NCI-H187 (cell line): ENCODE measurements at places on chromosomes 1 and 21.

DNA sequence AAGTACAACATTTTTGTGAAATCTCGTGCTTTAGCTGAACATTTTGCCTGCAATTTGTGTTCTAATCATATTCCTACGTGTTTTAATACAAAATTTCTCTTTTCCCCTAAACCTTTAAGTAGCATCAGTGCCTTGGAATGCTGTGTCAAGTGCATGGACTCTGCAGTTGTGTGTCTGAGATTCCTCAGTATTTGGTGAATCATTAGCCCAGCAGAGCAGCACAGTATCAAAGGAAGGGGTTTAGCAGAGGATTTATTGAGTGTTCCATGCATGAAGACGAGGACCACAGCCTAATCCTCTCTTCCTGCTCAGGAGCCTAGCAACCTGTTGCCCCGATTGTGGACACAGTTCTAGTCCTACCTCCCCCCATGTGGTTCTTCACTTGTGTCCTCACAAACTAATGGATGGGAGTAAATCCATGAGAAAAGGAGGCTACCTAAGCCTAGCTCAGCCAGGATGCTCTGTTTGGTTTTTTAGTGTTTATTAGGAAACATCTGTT, 29.3 kb upstream of the PCP4 start:
- DNase-seq, result no peak

DNA sequence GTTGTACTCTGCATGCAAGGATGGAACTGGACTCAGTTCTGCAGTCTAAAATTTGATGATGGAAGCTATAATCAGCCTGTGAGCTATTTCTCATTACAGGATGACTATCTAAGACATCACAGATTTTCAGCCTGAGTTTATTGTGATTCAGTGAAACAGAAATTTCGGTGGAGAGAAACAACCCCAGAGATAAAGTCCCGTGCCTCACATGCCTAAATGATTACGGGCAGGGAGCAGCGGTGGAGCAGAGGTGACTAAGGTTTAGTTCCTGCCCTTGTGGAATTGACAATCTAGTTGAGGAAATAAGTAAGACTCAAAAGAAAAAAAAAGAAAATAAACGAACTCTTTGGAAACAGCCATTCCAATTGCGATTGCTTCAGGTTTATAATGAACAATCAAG, 96.9 kb downstream of the GRIK3 start:
- no peak for DNase-seq

- DNase-seq, result no peak
These were observed 38.7 kb downstream of the FASLG start for GRCh38 chr1:172697534-172698002.

DNA sequence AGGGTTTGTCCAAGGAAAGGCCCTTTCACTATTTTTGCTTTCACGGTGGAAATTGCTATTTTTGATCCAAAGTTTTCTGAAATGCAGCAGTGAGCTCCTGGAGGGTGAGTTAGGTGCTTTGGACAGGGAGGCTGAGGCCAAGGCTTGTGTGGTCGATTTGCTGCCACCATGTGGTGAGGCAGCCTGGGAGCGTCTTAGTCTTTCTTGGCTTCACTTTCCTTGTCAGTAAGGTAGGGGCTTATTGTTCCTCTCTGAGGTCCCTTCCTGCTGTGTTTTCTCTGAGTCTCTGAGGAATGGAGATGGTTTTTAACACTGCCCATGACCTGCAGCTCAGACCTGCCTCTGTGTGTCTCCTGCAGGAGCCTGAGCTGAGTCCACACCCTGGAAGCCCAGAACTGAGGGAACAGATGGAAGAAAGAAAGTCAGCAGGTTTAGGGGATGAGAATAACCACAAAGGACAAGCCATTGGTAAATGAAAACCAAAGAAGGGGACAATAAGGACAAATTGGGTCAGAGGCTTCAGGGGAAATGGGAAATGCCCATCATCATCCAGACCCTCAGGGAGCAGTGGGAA, 20.1 kb upstream of the S100A10 start:
- DNase-seq, result no peak

DNA sequence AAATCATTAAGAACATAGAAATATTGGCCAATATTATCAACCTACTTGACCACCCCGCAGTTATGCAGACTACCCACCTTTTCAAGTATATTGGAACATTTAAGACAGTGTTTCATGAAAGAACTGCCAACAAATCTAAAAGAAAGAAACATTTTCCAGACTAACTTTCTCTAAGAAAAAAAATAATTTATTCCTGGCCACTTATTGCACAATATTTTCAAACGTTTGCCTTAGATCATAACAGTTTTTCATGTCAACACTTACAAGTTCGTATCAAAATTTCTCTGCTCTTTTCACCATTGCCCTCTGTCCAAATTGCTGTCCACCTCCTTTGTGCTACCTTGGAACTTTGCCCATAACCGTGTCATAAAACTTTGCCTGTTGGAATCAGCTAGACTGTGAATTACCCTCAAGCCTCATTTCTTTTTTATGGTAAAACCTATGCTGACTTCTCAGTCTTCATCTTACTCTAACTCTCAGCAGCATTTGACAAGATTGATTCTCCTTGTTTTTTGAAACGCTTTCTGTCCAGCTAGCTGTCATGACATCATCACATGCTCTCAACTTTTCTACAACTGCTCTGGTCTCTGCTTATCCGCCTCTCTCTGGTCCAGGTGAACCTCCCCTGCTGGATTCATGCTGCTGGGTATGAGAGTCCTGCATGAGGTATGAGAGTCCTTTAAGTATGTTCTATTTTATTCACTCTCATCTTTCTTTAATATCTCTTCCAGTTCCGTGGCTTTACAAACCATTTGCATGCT, 92.8 kb upstream of the CHRM3 start:
- no peak for DNase-seq

- no peak for DNase-seq
These were observed 38.5 kb upstream of the RXRG start for GRCh38 chr1:165483412-165483811.

GRCh38 chr21:33794596-33794995, 121.0 kb downstream of the ATP5PO start:
- DNase-seq, result no peak

- no peak for DNase-seq
These were observed 92.3 kb downstream of the TRIM11 start for GRCh38 chr1:228314315-228314657.

GRCh38 chr1:119797162-119797561, 14.1 kb downstream of the REG4 start:
- DNase-seq, result no peak

- DNase-seq, result no peak
These were observed 128.4 kb downstream of the S1PR1 start for GRCh38 chr1:101365186-101365585.

DNA sequence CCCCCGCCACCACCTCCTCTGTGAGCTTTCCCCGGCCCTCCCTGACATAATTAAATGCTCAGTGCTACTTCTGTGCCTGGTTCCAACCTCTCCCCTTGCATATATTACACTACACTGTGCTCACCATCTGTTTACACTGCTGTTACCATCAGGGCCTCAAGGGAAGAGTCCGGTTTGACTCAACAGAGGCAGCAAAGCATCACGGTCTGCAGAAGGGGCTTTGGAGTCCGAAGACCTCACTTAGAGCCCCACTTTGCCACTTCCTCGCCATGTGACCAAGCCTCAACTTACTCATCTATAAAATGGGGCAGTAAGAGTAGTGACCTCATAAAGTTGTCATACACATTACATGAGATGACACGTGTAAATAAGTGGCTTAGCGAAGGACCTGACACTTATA, 27.4 kb downstream of the KCNN3 start:
- DNase-seq, result no peak

DNA sequence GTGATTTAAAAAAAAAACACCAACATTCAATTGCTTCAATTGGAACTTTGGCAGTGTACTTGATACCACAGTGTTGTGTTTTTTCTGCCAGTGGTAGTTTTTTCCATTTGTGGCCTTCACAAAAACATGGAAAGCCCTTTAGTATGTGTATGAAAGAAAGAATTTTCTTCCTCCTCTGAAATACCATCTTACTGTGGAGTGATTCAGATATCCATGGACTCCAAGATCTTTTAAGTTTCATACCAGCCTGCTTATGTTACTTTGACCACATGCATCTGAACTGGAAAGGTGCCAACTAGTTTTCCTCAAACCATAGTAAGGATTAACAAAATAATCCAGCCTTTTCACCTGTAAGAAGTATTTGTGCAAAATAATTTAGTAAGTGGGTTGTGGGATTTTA, 3.4 kb downstream of the PPP2R5A start:
- DNase-seq, result no peak

DNA sequence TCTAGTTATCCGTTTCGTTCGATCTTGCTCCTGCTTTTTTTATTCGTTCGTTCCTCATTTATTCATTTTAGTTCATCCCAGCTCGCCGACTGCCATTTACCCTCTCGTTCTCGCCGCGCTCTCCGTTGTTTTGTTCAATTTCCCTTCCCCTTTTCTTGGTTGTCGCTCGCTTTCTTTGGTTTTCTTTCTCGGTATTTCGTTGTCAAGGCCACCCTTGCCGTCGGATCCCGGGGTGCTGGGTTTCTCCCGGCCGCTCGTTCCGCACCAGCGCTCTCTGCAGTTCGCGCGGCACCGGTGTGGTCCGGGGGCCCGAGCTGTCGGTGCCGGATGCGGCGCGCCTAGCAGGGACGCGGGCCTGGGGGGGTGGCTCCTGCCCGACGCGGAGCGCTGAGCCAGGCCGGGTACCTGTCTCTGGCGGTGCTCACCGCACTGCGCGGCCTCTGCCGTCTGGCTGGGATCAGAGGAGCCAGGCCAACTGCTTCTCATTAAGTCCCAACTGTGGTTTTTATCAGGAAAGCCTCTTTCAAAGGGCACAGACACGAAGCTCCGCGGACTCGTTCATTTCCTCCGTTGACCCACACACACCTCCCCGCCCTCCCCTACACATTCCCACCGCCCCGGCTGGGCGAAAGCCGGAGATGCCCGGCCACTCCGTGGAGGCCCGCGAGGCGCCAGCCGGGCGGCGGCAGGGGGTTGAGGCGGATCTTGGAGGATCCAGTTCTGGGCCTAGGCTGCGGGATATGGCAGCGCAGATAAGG, 1.6 kb downstream of the ALX3 start:
- no peak for DNase-seq

DNA sequence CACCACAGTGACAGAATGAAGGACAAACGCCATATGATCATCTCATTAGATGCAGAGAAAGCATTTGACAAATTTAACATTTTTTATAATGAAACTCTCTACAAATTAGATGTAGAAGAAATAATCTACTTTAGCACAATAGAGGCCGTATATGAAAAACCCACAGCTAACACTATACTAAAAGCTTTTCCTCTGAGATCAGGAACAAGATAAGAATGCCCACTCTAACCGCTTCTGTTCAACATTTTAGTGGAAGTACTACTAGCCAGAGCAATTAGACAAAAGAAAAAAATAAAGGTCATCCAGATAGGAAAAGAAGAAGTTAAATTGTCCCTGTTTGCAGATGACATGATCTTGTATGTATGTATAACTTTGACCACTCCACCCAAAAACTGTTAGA, 109.7 kb downstream of the SLC35F3 start:
- DNase-seq, result no peak

DNA sequence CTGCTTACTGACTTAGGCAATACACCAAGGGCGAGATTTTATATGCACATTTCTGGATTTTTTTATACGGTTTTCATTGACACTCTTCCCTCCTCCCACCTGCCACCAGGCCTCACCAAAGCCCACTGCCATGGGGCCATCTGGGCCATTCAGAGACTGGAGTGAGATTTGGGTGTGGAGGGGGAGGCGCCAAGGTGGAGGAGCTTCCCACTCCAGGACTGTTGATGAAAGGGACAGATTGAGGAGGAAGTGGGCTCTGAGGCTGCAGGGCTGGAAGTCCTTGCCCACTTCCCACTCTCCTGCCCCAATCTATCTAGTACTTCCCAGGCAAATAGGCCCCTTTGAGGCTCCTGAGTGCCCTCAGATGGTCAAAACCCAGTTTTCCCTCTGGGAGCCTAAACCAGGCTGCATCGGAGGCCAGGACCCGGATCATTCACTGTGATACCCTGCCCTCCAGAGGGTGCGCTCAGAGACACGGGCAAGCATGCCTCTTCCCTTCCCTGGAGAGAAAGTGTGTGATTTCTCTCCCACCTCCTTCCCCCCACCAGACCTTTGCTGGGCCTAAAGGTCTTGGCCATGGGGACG, 57.9 kb downstream of the LACTBL1 start:
- no peak for DNase-seq

DNA sequence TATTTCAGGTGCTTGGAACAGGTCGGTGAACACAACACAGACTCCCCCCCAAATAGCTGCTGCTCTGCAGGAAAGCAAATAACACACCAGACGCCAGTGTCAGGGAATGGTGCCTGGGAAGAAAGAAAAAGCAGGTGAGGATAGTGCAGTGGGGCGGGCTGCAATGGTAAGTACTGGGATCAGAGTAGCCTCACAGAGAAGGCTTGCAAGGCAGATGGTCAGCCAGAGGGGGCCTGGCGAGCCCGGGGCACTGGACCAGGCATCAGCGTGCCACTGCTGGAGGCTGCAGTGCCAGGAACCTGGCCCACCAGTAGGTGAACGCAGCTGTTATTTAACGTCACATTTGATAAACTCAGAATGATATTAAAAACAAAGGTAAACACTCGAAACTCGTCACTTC, 60.0 kb downstream of the POFUT2 start:
- no peak for DNase-seq

DNA sequence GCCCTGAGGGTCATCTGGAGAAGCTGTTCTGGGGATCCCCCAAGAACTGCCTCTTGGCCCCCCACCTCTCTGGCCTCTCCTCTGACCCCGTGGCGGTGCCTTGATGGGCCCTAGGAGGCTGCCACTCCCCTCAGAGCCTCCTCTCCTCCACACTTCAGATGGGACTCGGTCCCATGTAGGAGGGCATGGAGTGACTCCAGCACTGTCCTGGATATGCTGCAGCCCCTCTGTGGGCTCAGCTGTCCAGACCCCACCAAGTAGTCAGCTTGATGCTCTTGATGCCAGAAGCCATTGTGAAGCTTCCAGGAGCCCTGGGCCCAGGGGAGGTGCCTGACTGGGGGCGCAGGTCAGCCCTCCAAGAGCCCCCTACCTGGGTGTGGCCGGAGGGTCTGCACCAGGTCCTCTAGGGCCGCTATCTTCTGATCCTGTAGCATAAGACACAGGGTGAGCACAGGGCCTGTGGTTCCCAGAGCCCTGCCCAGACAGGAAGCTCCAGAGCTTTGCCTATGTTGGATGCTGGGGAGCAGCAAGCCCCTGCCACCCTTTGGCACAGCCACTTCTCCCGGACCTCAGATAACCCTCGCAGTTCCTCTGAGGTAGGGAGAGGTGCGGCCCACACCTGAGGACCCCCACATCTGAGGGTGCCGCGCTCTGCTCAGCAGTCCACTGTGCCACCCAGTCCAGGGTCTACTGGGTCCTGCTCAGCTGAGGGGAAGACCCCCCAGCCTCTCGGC, 9.2 kb downstream of the UBXN11 start:
- DNase-seq, result no peak

DNA sequence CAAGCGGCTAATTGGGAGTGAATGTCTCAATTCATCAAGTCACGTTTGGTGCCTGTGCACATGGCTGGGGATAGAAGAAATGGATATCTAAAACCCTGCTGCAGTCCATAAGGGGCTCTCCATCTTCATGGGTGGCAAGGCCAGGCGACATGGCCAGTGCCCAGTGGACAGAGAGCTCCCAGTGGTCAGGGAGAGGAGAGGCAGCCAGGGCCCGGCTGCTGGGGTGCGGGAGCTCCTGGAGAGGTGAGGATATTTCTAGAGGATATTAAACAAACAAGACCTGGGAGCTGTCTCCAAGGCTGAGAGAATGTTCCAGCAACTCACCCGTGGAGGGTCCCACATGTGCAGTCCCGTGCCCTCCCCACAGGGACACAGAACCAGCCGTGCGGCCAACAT, 368.8 kb upstream of the C1orf174 start:
- no peak for DNase-seq

GRCh38 chr21:46401186-46401910, 57.3 kb upstream of the DIP2A start:
- no peak for DNase-seq
